ENCODE measurements at places on chromosomes 16 and 17.

GRCh38 chr17:81392909-81393654 is 2.2 kb upstream of the BAHCC1 start:
- no peak for DNase-seq

- no peak for DNase-seq
These were observed 11.3 kb downstream of the CA5A start for GRCh38 chr16:87924811-87925670.

GRCh38 chr16:77564791-77565390 is 130.1 kb upstream of the ADAMTS18 start:
- DNase-seq = no peak

DNA sequence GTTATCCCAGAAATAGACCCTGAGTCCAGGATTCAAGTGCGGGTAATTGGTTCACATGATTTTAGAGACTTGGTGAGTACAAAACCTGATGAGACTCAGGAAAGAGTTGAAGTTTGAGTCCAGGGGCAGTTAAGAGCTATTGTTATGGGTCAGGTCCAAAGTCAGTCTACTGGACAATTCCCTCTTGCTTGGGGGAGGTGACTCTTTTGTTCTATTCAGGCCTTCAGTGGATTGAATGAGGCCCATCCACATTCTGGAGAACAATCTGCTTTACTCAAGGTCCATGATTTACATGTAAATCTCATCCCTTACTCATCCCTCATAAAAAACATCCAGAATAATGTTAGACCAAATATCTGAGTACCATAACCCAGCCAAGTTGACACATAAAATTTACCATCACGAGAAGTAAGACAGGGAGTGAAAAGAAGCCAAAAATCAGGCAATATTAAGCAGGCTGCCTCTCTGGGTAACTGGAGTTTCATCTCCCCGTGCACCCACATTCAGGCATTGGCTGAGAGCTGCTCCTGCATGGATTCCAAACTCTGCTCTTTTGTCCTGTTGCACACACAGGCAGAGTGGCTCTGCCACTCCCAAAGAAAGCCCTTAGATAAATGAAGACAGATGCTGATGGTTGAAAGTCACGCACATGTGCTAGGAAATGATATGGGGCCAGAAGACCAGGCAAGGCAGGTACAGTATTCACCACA is 156.0 kb upstream of the SALL1 start:
- DNase-seq = no peak

DNA sequence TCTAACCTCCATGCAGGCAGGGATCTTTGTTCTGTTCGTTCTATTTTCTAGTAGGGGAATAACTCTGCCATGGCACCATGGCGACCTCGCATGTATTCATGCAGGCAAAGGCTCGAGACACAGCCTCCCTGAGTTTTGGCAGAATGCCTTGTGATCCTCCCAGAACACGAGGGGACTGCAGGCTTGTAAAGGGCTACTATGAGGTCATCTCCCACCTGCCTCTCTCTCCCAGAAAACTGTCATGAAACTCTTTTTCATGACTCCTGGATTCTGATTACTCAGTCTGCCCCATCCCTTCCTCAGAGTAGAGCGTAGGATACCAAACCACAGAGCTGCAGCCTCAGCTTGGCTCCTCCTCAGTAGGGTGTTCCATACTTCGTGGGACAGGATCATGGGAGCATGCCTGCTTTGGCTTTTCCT is 64.3 kb downstream of the IGF2BP1 start:
- no peak for DNase-seq

DNA sequence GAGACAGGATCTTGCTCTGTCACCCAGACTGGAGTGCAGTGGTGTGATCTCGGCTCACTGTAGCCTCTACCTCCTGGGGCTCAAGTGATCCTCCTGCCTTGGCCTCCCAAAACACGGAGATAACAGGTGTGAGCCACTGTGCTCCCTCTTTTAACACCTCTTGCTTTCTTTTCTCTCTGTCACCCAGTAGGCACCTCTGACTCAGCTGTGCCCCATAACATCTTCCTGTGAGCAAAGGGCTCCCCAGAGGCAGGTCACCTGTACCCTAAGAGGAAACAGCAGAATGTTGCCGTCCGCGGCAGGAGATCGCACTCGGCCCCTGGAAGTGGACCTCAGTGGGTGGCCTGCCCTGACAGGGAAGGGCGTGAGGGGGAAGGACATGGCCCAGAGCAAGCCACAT is 918 bp upstream of the NLRC3 start:
- DNase-seq = peak; percentile 72

- no peak for DNase-seq
These were observed 10.6 kb upstream of the SRCIN1 start for GRCh38 chr17:38616361-38616760.

- no peak for DNase-seq
These were observed 47.3 kb downstream of the OMG start for GRCh38 chr17:31249835-31250141.

GRCh38 chr17:75876938-75877751 is 1.2 kb downstream of the TRIM47 start:
- no peak for DNase-seq

GRCh38 chr17:19001907-19002590 is 2.5 kb downstream of the FAM83G start:
- no peak for DNase-seq

GRCh38 chr17:46270032-46270431 is 24.9 kb upstream of the LRRC37A start:
- DNase-seq = no peak

DNA sequence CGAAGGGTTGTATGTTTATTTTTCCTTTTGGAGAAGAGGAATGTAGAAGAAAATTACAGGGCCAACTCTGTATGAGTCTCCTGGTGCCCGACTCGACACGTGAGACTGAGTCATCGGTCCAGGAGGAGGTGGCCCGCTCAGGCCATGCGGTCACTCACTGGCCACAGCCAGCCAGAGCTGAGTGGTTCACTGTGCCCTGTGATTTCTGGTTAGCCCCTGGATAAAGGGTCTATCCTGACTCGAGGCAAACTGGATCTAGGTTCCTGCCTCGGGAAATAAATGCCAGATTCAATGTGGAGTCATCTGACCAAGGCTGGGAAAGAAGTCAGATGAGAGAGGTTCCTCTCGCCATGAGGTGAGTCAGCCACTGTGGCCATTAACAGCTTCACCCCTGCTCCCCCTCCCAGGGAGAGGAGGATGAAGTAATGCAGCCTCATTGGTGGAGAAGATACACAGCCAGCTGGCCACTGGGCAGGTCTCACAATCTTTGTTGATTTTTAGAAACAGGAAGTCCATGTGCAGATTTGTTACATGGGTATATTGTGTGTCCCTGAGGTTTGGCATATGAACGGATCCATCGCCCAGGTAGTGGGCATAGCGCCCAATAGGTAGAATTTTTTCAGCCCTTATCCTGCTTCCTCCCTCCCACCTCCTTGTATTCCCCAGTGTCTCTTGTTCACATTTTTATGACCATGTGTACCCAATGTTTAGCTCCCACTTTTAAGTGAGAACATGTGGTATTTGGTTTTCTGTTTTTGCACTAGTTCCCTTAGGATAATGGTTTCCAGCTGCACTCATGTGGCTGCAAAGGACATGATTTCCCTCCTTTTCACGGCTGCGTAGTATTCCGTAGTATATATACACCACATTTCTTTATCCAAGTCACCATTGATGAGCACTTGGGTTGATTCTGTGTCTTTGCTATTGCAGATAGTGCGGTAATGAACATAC is 21.7 kb upstream of the USP36 start:
- DNase-seq = no peak

GRCh38 chr16:12708266-12708665 is 95.4 kb downstream of the CPPED1 start:
- DNase-seq = no peak

GRCh38 chr16:56944954-56945839 is 13.3 kb downstream of the HERPUD1 start:
- no peak for DNase-seq

- DNase-seq = peak; percentile 56
These were observed 763 bp upstream of the ACTG1 start for GRCh38 chr17:81513372-81513752.

- DNase-seq = no peak
These were observed 1.9 kb upstream of the MT1E start for GRCh38 chr16:56623637-56624036.

- DNase-seq = no peak
These were observed 121.7 kb upstream of the SDK2 start for GRCh38 chr17:73765824-73766563.

DNA sequence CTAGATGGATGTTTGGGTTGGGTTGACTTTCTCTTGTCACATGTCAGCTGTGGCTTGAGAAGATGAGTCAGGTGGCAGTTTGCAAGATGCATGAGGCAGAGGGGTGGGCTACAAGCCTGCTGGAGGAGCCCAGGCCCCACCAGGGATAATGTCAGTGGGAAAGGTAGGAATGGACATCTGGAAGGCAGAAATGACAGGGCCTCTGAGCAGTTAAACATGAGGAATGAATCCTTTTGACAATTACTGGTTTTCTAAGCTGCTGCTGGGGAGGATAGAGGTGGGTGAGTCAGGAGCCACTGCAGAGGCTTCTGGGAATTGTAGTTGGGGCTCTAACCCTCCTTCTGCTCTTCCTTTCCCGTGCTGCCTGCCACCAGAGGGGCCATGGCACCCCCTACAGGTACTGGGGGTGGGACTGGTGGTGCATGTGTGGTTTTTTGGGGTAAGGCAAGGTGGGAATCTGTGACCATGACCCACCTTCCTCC is 15.7 kb downstream of the SLC52A1 start:
- DNase-seq = peak; percentile 39

- no peak for DNase-seq
These were observed 56.7 kb upstream of the C17orf78 start for GRCh38 chr17:37318931-37319594.

DNA sequence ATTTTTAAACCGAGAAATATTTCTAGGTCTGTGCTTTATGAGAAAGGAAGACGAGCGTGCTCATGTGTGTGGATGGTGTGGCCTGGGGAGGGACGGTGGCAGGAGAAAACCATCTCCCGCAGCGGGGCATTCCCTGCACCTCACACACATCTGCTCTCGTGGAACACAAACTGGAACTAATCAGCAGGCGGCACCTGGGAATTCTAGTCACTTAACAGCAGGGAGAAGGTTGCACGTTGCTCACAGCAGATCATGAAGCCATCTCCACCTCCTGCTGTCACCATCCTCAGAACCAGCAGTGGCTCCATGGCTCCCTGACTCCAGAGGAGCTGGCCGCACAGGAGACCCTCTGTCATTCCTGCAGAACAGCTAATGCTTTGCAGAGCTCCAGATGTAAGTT is 35.2 kb downstream of the ADCY9 start:
- no peak for DNase-seq

DNA sequence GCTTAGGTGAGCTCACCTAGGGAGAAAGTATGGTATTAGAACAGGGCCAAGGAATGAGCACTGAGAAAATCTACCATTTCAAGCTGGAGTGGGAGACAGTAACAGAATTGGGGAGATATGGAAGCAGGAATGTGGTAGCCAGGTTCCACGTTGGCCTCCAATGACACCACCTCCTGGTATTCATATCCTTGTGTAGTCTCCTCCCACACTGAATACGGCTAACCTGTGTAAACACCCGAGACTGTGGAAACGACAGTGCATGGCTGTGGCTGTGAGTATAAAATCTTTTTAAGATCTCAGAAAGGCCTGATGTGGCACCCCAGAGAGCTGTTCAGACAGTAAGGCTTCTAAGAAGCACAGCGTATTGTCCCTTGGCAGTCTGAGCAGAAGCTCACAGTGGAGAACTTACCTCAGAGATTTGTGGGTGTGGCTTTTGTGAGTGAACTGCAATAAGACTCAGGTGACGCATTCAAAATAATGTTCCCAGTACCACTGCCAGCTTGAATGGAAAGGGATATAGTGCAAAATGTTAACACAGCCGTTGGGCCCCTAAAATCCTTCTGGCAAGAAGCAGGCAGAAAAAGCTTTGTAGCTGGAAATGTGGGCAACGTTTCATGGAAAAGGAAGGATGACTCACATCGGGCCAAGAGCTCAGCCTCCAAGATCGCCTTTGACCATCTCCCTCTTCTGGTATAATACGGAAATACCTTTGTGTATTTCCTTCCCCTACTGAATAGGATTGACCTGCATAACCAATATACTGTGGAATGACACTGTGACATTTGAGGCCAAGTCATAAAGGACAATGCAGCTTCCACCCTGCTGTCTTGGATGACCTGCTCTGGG is 14.4 kb downstream of the SDR42E1 start:
- no peak for DNase-seq

- DNase-seq = peak; percentile 31
These were observed 5.5 kb downstream of the GAST start for GRCh38 chr17:41717408-41718286.

- no peak for DNase-seq
These were observed 436.8 kb downstream of the KCNJ2 start for GRCh38 chr17:70606086-70606485.

GRCh38 chr16:83145297-83145696 is 518.5 kb downstream of the CDH13 start:
- DNase-seq = no peak

DNA sequence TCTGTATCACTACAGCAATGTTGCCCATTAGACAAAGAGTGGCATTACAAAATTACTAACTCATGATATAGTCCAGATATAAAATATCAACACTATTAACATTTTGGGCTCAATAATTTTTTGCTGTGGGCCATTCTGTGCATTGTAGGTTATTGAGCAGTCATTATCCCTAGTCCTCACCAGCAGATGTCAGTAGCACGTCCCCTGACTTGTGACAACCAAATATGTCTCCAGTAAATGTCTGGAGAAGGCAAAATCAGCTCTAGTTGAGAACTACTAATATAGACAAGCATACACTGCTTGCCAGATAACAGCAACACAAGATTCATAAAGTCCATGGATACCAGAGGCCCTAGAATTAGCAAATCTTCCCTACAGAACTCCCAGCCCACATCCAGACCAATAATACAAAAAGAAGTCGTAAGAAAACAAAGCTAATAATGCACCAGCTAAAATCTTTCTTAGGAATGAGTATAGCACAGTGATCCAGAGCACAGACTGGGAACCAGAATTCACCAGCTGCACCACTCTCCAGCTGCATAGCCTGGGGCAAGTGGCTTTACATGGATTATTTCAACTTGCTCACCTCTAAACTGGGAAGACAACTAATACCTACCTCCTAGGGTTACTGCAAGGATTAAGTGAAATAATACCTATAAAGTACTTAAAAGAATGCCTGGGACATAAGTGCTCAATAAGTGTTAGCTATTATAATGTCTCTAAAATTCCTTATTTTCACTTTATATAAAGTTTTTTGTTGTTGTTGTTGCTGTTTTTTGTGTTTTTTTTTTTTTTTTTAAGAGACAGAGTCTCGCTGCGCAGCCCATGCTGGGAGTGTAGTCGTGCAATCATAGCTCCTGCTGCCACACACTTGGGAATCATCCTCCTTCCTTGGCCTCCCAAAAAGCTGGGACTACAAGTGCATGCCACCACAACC is 23.7 kb downstream of the HELZ start:
- DNase-seq = peak; percentile 60

Data from CD4-positive, alpha-beta T cell treated with Interleukin-2 at 100 ng/mL for 4 hours (primary cell).